HuH-7 (cell line): ENCODE measurements at places on chromosomes 2 and 18.

DNA sequence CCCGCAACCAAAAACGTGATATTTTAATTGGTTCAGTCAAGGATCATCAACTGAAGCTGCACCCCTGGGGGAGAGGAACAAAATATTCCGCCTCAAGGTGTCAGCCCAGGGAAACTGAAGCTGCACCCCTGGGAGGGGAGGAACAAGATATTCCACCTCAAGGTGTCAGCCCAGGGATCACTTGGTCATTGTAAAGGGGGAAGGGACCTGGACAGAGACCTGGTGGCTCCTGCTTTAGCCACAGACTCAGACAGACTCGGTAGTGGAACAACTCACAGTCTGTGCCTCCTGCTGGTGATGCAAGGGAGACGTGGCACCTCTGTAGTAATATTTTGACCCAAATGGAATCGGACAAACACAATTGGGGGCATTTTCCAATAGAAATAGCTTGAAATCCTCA, 75.1 kb downstream of the GBX2 start:
- no peak for DNase-seq

GRCh38 chr2:176753752-176754474, 458.7 kb upstream of the HNRNPA3 start:
- DNase-seq, result no peak

DNA sequence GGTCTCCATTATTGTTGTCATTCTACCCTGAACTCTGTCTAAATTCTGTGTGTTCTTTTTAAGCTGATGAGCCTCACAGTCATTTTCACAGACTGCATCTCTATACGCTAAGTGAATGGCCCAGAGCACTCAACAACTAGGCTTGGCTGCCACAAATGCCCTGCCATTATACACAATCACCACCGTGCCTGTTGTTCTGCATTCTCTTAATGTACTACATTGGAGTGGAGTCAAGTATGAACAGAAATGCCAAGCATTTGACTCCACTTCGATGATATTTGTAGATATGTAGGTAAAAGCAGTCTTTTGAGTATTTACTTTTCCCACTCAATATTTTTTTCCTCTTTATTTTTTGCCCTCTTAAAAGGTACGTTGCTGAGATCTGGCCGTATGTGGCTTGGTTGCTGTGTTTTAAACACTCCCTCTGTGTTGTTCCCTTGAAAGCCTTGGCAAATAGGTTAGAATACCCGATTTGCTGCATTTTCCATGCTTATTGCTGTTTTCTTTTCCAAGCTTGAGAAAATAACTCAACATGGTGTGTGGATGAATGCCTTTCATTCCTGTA, 36.2 kb upstream of the TMEFF2 start:
- DNase-seq, result no peak

DNA sequence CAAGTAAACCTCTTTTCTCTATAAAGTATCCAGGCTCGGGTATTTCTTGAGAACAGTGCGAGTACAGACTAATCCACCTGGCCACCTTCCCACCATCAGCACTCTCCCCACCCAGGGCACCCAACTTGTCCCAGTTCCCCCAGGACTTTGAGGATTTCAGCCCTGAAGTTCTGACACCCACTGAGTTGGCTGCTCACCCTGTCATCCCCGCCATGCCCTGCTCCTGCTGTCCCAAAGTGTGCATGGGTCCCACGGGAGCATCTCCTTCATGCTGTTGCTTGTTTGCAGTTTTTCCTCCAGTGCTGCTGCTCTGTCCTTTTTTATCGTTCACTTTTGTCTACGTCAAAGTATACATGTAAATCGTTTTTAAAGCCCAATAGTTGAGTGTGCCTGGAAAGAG, 273.9 kb downstream of the PHLPP1 start:
- no peak for DNase-seq

DNA sequence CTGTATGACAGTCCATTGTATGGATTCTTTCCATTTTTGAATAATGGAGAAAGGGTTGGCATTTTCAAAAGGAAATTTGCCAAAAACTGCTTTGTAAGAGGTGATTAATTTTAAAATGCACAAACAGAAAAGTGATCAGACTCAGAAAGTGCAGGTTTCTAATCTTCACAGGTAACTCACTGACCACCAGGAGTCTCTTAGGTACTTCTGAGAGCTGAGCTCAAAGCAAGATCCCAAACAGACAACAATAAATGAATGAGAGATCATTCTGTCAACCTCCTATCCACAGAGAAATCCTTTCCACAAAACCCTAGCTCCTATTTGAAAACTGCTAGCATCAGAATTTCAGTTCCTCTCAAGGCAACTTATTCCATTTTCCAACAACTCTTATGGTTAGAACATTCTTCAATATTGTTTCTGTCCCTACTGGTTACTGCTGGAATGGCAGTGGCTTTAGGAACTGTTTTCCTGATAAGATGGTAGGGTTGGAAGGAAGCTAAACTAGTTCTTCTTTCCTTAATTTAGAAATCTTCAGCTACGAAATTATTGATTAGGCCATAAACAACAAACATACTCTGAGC, 20.6 kb upstream of the HAAO start:
- DNase-seq, result no peak

DNA sequence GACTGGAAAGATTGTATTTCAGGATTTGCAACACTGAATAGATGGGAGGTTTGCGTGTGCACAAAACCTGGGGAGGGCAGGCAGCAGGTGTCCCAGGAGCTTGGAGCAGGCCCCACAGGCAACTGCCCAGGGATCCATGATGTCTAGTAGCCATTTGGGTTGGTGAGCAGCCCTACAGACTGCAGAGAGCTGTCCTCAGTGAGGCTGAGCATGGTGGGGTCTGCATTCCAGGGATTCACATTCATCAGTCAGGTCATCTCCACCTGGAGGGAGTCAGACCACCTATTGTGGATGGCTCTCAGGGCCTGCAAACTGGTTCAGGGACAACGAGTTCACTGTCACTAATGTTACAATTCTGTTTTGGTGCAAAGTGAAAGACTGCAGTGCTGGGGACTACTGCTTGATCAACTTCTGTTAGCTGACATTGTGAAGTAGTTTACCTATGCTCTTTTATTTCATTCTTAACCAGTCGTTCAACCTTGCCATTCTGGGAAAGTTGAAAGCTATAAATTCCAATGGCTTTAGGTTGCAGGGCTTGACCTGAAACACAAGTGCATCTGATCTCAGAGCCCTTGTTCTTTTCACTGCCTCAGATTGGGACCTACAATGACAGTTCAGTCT, 222.6 kb downstream of the ZNF407 start:
- DNase-seq, result no peak

DNA sequence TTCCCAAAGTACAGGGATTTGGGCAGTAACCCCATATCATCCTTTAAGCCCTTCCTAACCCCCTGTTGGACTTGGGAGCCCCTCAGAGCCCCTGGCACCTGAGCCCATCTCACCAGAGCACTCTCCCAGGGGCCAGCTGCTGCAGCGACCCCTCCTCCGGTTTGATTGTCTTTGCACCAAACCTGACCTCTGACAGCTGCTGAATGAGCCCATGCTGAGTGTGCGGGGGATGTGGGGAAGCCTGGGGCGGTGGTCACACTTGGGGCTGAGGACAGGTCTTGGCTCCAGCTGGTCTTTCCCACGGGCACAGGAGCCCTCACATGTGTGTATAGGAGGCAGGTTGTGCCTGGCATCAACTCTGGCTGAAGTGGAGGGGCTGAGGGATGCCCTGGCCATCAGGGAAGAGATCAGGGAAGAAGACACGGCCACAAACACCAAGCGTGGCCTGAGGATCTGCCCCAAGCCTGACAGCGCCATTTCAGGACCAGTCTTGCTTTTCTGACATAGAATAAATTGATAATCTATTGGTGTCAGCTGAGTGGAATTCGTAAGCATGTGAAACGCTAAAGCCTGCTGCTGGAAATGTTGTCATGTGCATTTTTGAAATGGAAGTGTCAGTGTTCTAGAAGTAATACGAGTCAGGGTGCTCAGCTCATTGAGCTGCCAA, 102.4 kb downstream of the ACKR3 start:
- DNase-seq, result no peak

- no peak for DNase-seq
Observed at GRCh38 chr2:242001853-242002252, 132.3 kb downstream of the RTP5 start.

DNA sequence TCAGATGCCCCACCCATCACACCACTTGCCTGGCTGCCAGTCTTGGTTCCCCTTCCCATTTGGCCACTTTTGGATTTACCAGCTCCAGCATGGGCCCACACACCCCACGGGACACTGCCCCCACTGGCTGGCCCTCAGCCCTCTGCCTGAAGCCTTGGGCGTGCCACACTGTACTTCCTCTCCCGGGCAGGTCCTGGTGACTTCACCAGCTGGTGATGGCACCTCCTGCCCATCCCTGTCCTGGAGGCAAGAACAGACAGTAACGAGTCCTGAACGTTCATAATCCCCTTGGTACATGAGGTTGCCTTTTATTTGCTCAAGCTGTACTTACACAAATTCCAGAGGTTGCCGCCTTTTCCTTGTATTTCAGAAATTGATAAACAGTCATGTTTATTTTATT, 81.1 kb downstream of the TMEM17 start:
- no peak for DNase-seq

- no peak for DNase-seq
Observed at GRCh38 chr2:103896182-103896581, 957.7 kb upstream of the POU3F3 start.

- no peak for DNase-seq
Observed at GRCh38 chr18:43420950-43421349, 143.7 kb upstream of the SYT4 start.

DNA sequence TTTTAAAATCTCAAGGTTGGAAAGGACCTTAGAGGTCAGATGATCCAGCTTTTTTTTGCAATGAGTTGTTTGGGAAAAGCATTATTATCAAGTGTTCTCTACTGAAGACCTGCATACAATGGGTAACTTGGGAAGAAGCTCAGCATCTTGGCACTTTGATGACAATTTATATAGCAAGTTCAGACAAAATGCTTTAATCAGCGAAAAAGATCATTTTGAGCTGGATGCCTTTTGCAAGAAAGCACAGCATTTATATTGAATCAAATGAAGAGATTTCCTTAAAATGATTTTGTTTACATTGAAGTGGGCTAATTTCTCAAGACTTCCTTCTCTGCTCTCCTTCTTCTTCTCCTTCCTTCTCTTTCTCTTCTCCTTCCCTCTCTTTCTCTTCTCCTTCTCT, 796.4 kb upstream of the CDH2 start:
- no peak for DNase-seq

DNA sequence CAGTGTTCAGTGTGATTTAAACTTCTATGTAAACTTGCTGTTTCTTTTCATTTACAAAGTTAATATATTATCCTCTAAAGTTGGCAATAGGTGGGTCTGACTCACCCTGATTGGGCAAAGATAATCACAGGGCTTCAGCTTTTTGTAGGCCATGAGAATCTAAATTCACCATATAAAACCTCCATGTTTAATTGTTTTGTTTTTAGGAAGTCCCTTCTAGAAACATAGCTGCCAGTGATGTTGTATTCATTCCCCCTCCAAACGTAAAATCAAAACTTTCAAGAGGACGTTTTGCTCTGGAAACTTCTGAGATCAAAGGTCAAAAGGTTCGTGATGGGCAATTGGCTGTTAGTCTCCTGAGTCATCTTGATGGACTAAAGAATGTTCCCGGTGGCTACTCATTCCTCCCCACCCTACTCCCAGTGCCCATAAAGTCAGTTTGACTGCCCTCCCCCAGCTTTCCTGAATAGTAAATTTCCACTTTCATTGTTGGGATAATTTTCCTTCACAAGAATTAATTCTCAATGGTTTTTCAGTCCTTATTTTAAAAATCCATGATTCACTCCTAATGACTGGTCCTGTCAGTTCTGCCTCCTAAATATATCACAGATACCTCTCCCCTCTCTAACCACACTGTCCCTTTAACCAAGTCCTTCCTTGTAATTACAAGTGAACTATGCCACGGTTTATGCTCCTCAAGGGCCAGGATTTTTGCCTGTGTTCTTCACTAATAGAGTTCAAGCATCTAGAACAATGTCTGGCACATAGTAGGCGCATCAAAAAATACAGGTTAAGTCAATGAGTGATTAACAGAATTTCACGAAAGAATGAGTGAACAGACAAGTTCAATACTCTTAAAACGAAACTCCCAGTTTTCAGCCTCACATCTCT, 164.4 kb upstream of the VRK2 start:
- peak; percentile 7 for DNase-seq

DNA sequence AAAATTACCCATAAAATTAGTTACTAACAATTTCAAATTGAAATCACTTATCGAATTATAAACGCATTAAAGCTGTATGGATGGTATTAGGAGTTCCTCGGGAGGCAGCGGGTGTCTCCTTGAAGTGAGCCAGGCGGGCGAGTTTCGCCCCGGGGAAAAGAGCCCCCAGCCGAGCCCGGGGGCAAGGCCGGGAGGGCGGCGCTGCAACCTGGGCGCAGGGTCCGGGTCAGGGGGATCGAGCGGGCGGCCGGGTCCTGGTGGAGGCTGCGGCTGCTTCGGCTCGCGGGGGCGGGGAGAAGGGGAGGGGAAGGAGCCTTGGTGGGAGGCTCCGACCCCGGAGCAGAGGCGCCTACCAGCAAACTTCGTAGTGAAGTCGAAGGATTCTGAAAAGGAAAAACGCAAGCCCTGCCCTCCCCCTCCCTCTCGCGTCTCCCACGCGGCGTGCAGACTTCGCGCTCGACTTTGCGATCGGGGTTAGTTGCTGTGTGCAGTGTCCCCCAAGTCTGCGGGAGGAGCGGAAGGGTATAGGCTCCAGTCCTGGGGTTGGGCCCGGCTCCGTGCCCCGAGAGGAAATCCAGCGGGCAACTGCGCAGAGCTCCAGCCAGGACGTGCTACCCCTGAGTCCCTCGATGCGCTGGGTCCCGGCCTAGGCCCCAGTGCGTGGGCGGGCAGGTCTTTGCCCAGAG, 140.8 kb downstream of the MEIS1 start:
- peak; percentile 58 for DNase-seq

DNA sequence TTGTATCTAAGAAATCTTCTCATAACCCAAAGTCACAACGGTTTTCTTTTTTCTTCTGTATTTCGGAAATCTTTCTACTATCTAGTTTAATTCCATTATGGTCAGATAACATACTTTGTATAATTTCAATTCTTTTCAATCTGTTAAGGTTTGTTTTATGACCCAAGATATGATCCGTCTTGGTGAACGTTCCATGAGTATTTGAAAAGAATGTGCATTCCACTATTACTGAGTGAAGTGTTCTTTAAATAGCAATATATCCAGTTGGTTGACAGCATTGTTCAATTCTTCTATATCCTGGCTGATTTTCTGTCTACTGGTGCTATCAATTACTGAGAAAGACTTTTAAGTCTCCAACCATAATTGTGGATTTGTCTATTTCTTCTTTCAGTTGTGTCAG, 414.5 kb downstream of the TNS1 start:
- no peak for DNase-seq

DNA sequence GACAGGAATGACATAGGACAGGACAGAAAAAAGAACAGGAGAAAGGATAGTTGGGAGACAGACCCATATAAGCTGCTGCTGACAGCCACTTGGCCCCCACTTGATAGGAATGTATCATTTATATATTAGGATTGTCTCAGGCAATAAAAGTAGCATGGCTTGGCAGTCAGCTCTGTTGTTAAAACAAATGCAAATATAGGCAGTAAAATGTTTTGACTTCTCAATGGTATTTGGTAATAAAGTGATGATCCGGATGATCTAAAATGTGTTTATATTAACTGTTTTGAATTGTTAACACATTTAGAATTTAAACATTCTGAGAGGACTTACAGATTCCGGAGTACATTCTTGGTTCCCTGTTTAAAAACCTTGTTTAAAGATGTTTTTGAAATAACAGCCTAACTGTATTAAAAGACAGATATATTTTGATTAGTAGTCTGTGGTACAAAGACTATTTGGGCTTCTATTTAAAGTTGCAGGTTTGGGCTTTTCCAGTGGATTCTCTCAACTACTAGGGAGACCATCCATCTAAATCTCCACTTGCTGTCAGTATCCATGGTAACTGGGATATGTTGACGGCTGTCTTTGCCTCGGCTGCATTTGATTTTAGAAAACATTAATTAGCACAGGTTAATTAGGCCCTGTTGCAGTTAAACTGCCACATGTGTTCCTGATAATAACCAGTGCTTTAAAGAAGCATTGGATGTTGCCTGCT, 147.6 kb downstream of the ESCO1 start:
- DNase-seq, result no peak
